ENCODE measurements at places on chromosomes 16 and 17.

DNA sequence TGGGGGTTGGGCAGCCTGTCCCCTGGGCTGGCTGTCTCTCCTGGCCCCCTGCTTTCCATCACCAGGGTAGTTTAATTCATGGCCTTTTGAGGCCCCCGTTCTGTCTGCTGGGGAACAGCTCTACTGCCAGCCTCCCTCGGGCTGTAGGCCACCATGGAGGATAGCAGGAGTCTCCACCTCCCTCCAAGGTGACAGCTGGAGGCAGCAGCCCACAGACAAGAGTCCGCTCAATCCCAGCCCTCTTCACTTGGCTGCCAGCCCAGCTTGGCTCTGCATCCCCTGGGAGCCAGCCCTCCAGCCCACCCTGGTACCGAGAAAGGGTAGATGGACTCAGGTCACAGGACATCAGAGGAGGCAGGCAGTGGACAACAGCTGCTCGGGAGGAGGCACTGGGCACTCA lies 194.6 kb upstream of the SDK2 start:
- DNase-seq: no peak

- no peak for DNase-seq
Measured at GRCh38 chr16:707062-707538, 1.5 kb upstream of the FBXL16 start.

- no peak for DNase-seq
Measured at GRCh38 chr16:86668136-86668910, 90.0 kb downstream of the FOXL1 start.

DNA sequence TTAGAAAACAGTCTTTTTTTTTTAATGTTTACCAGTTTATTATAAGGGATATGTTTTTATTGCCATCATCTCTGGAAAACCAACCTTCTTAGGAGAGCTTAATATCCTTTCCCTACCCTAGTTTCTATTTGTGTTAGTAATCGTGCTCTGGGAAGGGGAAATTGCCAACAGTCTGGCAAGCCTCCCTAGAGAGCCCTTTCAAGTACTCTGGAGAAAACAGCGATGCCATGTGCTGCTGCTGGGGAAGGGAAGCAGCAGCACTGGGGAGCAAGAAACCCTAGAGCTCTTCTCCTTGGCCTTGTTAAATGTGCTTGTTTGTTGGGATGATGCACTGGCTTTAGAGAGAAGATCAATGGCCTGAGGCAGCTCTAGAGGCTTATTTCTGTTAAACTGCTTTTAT lies 10.3 kb downstream of the RETREG3 start:
- no peak for DNase-seq

GRCh38 chr17:68497885-68498319 lies 14.3 kb upstream of the PRKAR1A start:
- peak; percentile 58 for DNase-seq

DNA sequence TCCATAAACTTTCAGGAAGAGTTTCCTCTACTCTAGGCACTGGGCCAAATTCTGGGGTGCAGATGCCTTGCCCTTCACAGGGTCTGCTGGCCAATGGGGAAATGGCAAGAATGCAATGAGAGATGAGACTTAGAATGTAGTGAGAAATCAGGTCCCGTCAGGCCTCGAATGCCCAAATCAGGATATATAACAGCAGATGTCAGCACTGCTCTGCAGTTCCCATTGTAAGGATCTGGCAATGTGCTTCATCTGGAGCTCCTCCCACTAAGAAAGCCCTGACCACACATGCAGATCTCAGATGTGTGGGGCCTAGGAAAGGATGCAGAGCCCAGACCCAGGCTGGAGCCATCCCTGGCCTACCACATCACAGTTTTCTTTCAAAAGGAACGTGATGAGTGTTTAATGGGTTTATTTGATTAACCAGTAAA lies 13.9 kb upstream of the LPCAT2 start:
- DNase-seq: peak; percentile 26

GRCh38 chr16:85025781-85026653 lies 1.6 kb upstream of the KIAA0513 start:
- no peak for DNase-seq

DNA sequence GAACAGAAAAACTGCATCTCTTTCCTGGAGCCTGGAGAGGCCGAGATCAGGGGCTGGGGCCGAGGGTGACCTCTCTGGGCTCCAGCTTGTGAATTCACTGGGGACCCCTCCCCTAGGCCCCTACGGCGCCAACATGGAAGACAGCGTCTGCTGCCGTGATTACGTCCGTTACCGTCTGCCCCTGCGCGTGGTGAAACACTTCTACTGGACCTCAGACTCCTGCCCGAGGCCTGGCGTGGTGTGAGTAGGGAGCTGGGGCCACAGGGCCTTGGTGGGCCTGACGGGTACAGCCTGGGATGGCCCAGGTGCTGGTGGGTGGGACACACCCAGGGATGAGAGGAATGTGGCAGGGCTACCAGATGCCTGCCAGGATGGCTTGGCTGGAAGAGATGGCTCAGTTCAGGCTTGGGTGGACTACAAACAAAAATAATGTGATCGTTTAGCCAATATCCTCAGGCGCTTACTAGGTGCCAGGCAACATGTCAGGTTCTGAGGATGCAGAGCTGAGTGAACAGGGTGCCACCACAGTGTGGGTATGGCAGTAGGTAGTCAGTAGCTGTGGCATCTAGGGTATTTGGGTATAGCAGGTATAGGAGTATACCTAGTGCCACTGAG lies 1.8 kb downstream of the CCL22 start:
- DNase-seq: no peak

DNA sequence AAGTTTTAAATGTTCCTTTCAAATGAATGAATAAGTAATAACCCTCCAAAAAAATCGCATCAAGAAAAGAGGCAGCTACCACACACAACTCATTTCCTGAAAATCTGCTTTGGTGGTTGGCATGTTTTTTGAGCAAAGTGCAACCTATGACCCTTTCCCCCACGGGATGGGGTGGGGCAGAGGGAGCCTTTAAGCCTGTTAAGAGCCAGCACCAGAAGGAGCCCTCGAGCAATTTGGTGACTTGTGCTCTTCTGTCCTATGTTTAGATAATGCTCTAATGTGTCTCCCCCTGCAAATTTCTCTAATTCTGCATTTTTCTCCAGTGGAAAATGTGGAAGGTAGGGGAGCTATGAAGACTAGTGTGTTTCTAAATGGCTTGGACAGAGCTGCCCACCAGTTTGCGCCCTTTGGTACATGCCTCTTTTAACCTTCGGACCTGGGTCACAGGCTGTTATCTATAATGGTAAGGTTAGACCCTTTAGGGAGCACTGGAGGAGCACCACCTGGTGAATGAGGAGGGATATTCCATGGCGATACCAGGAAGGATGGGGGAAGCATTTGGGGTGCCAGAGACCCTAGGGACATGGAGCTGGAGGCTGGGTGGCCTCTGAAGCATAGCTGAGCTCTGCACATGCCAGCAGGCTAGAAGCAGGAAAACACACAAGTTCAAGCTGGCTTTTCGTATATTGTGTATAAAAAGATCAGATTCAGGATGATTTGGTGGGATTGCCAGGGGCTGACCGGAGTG lies 1.6 kb downstream of the PYCARD start:
- DNase-seq: peak; percentile 45

DNA sequence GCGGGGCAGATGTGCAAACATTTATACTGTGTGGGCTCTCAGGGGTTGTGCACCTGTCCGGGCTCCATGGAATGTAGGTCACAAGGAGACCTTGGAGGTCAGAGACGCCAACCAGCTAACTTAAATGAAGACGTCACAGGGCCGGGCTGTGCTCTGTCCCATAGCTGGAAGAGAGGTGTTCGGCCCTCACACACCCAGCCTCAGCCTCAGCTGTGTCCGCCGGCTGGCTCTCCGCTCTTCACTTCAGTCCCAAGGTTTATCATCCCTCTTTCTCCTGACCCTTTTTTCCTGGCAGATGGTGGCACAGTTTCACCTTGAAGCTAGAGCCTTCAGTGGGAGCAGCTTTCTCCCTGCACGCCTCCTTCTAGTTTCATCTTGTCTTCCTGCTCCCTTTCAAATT lies 6.0 kb upstream of the RBFOX3 start:
- DNase-seq: no peak

DNA sequence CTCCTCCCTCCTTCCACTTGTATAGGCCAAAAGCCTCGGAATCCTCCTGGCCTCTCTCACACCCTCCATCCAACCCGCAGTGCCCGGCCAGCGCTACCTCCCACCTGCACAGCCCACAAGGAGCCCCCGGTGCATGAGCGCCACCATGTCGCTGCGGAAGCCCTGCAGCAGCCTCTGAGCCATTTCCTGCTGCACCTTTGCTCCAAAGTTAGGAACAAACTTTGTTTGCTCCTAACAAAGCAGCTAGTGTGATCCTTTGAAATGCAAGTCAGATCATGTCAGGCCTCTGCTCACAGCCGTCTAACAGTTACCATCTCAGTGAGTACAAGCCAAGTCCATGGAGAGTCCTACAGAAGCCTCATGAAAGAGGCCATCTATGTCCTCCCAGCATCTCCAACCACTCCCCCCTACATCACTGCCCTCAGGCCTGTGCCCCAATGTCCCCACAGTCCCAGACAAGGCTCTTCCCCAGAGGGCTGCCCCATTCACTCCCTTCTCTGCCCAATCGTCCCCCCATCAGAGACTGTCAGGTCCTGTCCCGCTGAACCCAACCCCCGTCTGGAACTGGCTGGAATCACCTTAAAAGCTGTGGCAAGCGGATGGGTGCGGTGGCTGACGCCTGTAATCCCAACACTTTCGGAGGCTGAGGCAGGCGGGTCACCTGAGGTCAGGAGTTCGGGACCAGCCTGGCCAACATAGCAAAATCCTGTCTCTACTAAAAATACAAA lies 7.5 kb downstream of the DCAKD start:
- no peak for DNase-seq

- DNase-seq: no peak
Measured at GRCh38 chr17:4170639-4171280, 27.8 kb downstream of the CYB5D2 start.

DNA sequence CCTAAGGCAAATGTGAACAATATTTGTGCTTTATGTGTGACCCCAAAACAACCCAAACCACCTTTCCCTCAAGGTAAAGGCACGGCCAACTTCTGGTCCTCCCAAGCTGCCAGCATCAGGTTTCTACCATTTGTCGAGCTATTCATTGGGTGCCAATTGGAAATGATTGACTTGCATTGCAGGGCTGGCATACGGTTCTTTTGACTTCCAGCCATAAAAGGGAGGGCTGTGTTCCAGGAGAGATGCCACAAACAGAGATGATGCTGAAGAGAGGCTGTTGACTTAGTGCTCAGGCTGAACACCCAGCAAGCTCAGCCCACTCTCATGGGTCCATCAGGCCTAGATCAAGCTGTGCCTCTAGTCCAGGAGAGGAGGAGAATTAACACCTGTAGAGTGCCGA lies 252.4 kb downstream of the GRIN2A start:
- no peak for DNase-seq

GRCh38 chr16:89024546-89025060 lies 47.6 kb upstream of the CBFA2T3 start:
- no peak for DNase-seq

DNA sequence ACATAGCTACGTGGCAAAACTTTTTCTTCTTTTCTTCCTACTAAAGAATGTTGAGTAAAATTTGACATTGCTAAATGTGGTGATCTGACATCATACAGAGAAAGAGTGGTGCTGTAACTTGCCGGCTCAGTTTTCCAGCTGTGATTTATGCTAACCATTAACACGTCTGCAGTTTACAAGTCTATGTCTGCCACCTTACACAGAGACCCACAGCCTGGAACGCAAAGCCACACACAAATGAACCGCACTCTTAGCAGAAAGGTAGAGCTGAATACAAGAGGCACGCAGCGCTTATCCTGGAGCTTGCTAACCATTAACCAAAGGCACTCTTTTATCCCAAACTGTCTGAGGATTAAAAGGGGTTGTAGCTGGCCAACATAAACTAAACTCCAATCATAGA lies 31.9 kb downstream of the CACNG1 start:
- no peak for DNase-seq

GRCh38 chr17:64064331-64064730 lies 43.9 kb upstream of the ICAM2 start:
- no peak for DNase-seq

Data from GDM1 (cell line).